ENCODE measurements at places on chromosomes 5 and 9.

- DNase-seq = no peak
Observed at GRCh38 chr5:77182367-77182766, 28.1 kb upstream of the PDE8B start.

- DNase-seq = no peak
Observed at GRCh38 chr9:71506821-71507220, 261.5 kb downstream of the CEMIP2 start.

GRCh38 chr5:166883016-166883415 is 1408.4 kb upstream of the WWC1 start:
- no peak for DNase-seq

- DNase-seq = no peak
Observed at GRCh38 chr9:125521462-125522327, 185.3 kb downstream of the MAPKAP1 start.

GRCh38 chr9:74952201-74953151 is at the start of gene C9orf40:
Gene C9orf40, minus strand, starts transcription at chr9:74952912. Its CDS starts 301 bp downstream, at chr9:74952611.
- peak; percentile 60 for DNase-seq

DNA sequence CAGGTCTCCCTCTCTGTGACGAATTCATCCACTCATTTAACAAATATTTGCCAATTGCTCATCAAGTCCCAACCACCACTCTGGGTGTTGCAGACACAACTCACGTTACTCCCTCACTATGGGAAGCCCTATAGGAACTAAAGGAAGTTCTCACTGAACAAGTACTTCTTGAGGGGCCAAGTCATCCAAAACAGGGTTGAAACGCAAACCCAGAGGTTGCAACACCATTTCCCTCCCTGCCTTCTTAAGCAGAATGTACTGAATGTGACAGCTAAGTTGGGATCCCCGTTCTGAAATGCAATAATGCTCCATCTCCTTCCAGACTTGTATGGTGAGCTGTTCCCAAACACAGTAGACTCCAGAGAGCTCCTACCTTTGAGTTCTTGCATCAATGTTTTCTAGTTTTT is 34.3 kb downstream of the EPB41L4B start:
- DNase-seq = no peak

- DNase-seq = no peak
Observed at GRCh38 chr5:39519566-39520231, 94.9 kb upstream of the DAB2 start.

GRCh38 chr9:137365056-137365455 is 57.9 kb downstream of the EXD3 start:
- DNase-seq = no peak

GRCh38 chr5:95605786-95606185 is 14.1 kb upstream of the GPR150 start:
- no peak for DNase-seq

DNA sequence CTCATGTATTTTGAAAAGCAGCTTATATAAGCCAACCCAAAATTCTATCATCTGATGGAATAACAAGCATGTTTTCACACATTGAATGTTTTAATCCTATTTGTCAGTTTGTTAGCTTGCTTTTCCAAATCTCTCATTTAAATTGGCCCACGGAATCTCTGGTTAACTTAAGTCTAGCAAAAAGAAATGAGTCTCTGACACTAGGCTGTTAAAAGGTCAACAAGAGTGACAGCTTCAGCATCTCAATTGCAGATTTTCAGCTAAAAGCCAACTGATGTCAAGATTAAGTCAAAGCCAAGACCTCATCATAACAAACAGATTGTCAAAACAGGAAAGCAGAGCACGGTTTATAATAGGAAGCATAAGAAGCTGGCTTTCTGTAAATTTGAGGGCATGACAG is 49.4 kb upstream of the CDH9 start:
- DNase-seq = no peak

DNA sequence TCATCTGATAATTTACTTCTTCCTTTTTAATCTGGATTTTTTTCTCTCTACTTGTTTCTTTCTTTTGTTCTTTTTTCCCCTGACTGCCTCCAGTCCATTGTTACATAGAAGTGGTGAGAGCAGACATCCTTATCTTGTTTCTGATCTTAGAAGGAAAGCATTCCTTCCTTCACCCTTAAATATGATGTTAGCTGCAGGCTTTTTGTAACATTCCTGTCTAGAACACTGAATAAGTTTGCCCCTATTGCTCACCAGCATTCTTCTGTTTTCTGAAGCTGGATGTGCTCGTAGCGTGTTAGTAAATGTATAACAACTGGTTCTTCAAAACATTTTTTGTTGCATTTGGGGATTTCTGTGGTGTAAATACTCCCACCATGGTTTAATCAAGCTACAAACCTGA is 136.7 kb upstream of the NFIL3 start:
- no peak for DNase-seq

- DNase-seq = no peak
Observed at GRCh38 chr5:38639377-38640358, 83.2 kb upstream of the LIFR start.

DNA sequence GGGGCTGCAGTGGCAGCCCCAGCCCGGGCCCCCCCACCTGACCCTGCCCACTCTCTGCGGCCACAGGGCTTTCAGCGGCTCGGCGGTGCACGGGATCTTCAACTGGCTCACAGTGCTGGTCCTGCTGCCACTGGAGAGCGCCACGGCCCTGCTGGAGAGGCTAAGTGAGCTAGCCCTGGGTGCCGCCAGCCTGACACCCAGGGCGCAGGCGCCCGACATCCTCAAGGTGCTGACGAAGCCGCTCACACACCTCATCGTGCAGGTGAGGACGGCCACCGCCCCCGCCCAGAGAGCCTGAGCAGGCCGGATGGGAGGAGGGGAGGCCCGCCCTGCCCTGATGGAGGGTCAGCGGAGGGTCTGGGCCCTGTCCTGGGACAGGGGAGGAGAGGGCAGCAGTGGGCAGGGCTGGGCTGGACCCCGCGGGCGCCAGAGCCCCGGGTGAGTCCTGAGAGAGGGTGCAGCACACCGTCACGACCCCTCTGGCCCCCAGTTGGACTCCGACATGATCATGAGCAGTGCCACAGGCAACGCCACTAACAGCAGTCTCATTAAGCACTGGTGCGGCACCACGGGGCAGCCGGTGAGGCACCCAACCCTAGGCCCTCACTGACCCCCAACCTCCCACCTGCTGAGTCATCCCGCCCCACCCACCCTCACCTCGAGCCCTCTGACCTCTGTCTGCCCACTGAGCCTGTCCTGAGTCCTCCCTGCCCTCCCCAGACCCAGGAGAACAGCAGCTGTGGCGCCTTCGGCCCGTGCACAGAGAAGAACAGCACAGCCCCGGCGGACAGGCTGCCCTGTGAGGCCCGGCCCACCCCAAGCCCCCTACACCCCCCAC is 2.7 kb downstream of the SLC34A3 start:
- DNase-seq = no peak

GRCh38 chr9:137387114-137387890 is 35.7 kb downstream of the EXD3 start:
- no peak for DNase-seq
